ENCODE measurements at places on chromosomes 16 and 17.

DNA sequence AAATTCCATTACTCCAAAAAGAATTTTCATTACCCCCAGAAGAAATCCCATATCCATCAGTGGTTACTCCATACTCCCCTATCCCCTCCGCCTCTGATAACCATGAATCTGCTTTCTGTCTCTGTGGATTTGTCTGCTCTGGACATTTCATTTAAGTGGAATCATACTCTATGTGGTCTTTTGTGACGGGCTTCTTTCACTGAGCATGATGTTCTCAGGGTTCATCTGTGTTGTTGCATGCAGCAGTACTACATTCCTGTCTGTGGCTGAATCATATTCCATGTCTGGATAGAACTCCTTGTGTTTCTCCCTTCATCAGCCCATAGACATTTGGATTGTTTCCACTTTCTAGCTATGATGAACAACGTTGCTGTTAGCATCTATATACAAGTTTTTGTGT, 59.5 kb upstream of the IRX3 start:
- DNase-seq = no peak

- no peak for DNase-seq
These were observed 71.3 kb downstream of the SOX9 start for GRCh38 chr17:72191921-72192799.

GRCh38 chr17:14042411-14042810, 26.9 kb upstream of the COX10 start:
- no peak for DNase-seq

DNA sequence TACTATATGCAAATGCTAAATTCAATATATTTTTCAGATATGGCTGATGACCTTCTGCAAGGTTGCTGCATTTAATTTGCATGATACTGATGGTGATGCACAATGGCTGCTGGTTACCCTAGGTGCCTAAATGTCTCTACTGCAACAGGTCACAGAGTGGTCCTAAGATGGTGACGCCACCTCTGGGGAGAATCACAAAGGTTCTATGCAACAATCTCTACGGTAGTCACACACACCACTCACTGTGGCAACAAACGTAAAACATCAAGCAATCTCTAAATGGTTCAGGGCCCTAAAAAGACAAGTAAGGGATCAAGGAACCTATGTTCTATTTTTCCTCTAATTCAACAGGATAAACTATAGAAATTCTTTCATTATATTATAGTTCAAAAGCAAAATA, 293.3 kb downstream of the CEP112 start:
- no peak for DNase-seq

DNA sequence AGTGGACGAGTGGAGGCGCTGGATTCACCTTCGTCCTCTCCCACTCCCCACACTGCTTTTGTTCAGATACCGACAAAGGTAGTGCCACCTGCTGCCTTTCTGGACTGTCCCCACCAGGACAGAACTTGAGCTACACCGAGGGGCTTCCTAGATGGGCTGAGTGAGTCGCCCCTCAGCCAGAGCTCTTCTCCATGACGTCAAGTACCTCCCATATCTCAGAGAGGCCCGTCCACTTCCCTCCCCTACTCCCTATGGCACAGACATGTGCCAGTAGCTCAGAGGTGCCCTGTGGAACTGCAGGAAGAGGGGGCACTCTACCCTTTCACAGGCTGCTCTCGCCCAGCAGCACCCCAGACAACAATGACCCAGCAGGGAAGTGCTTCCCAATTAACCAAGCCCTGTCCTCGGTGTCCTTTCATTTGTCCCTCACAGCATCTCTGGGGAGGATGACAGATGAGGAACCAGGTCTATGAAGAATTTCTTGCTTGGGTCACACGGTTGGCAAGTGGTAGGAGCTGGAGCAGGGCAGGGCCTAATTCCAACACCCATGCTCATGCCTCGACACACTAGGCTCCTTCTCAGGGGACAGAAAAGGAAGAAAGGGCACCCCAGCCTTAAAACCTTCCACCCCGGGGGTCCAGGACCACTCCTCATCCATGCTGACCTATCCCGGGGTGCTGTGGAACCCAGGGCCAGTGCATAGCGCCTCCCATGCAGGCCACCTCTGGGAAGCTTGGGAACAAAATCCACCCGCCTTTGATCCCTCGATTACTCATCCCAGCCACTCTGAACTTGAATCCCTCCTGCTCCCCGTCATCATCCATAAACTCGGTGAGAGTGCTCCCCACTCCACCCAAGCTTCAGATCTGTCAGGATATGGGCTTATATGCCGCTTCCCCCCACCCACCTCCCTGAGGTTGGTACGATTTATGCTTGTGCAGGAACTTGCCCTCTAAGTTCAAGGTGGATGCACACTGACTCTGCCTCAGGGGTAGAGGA, 51.7 kb downstream of the WNT3 start:
- DNase-seq = no peak

- DNase-seq = no peak
These were observed 32.6 kb downstream of the RAI1 start for GRCh38 chr17:17713839-17714238.

- DNase-seq = no peak
These were observed 6.7 kb downstream of the HS3ST3B1 start for GRCh38 chr17:14307560-14308024.

GRCh38 chr16:82651921-82652601, 25.3 kb downstream of the CDH13 start:
- no peak for DNase-seq

DNA sequence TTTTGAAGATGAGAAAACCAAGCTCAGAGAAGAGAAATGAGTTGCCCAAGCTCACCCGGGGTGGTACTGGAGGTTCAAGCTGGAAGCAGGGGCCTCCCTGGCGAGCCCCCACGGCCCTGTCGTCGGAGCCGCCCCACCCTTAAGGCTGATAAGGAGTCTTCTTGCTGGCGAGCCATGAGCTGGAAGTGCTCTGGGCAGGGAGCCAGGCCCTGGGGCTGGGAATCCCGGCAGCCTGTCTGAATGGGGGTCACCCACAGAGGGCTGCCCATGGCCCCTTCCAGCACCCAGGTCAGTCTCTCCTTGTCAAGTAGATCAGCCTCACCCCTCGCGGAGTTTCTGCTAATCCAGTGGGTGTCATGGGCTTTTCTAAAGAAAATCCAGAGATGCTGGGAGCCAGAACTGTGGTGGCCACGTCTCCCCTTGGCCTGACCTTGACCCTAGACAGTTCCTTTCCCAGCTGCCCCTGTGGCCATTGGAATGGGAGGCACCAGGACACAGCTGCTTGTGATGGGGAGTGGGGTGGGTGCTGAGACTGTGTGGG, 1.2 kb upstream of the P2RX1 start:
- DNase-seq = no peak

GRCh38 chr17:66725956-66726355, 109.0 kb upstream of the CACNG5 start:
- no peak for DNase-seq

GRCh38 chr16:87366288-87366687, 17.3 kb downstream of the FBXO31 start:
- DNase-seq = no peak

DNA sequence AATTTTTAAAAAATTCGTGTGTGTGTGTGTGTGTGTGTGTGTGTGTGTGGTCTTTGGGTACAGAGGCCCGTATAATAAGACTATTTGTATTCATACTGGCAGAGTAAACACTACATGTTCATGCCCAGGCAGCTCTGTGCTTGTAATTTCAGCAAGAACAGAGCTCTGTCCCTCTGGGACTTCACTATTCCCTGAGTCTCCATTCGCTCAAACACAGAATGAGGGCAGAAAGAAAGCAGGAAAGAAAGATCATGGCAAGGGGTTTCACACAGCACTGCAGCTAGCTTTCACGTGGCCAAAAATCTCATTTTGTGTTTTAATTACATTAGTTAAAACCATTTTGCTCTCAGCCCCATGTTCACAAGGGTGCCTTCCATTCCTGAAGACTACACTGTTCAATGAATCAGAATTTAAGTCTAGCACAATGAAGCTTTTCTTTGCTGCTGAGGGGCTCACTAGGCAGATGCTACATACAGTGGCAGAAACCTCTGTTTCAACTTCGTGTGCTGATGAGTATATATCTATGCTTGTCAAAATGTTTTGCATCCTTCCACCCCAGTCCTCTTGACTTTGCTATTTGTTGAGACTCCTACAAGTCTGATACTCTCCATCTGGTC, 198.4 kb upstream of the C17orf78 start:
- DNase-seq = no peak

GRCh38 chr16:59478838-59479237, 744.7 kb upstream of the GOT2 start:
- DNase-seq = no peak

GRCh38 chr16:1543085-1543896, 9.8 kb downstream of the TMEM204 start:
- DNase-seq = no peak

GRCh38 chr17:65931246-65932149, 260.4 kb downstream of the CEP112 start:
- DNase-seq = no peak

DNA sequence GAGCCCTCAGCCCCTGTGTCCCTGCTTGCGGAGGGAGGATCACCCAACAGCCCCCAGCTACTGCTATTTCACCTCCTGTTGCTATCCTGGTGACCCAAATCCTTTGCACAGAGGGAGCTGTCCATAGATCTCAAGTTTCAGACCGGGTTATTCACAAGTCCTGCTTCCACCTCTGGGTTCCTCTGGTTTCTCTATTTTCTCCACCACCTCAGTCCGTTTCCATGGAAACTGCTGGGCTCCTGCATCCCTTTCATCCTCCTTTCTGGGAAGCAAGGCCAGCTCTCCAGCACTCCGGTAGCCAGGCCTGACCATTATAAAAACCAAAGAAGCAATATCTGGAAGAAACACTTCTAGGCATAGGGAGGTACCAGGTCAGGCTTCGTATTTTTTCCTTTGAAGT, 4.8 kb upstream of the CALB2 start:
- no peak for DNase-seq

DNA sequence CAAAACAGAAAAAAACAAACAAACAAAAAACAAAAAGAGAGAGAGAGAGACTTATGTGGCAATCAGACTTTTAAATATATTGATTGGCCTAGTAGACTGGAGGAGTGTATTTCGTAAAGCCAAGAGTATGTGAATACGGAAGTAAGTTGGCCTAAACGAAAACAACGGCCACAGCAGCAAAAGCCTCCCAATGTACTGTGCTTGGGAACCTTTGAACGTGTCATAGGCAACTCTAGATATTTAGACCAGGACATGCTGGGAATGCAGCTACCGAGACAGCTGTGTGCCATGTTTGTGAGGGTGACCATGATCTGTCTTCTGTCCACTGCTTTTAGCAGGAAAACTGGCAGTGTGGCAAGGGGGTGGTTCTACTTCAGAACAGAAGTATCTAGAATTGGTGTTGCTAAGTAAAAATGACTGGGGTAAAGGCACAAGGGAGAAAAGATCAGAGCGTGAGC, 7.4 kb downstream of the MAF start:
- no peak for DNase-seq

DNA sequence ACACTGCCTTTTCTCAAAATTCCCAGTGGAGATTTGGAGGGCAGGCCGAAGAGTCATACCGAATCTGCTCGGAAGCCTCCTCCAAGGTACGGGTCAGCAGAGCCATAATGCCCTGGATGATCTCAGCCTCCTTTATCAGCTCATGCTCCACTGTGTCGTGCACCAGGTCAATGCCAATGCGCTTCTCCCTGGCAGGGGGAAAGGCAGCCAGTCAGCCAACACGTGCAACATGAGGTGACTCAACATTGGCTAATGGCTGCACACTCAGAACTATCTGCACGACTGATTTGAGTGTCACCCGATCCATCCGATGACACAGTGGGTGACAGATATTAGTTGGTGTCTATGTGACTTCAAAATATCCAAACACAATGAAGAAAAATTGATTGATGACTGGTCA, 15.8 kb downstream of the TEKT1 start:
- no peak for DNase-seq

DNA sequence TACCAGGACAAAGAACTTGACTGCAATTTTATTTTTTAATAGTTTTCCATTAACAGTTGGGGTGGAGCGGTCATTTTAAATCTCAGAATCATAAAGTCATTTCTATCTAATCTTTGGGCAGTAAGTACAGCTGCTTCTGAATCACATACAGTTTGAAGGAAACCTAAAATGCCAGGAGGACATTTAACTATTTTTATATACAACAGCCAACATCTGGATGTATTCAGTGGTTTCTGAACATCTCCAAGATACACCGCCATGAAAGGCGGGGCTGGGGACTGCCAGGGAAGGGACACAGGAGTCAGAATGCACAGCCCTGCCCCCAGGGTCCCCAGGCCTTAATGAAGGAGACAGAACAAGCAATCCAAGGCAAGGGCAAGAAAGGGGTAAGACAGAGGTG, 392.3 kb downstream of the SLC39A11 start:
- DNase-seq = no peak

DNA sequence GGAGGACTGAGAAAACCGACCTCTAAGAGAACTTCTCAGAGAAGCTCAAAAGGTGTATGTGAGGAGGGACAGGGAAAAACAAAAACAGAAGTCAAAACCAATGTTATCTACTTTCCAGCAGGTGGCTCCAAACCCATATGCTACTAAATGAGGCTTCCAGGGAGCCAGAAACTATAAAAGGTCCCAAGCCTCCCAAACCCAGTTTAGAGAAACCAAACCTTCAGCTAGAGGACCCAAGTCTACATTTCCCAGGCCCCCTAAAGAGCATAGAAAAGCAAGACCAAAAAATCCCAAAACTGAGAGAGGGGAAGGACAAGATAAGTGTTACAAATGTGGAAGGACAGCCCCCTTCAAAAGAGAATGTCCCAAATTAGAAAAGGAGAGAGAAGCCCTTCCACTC, 3.7 kb downstream of the HPR start:
- DNase-seq = no peak

GRCh38 chr16:68065716-68066305, 19.4 kb upstream of the NFATC3 start:
- no peak for DNase-seq

- no peak for DNase-seq
These were observed 801 bp downstream of the CHAD start for GRCh38 chr17:50467855-50468303.

DNA sequence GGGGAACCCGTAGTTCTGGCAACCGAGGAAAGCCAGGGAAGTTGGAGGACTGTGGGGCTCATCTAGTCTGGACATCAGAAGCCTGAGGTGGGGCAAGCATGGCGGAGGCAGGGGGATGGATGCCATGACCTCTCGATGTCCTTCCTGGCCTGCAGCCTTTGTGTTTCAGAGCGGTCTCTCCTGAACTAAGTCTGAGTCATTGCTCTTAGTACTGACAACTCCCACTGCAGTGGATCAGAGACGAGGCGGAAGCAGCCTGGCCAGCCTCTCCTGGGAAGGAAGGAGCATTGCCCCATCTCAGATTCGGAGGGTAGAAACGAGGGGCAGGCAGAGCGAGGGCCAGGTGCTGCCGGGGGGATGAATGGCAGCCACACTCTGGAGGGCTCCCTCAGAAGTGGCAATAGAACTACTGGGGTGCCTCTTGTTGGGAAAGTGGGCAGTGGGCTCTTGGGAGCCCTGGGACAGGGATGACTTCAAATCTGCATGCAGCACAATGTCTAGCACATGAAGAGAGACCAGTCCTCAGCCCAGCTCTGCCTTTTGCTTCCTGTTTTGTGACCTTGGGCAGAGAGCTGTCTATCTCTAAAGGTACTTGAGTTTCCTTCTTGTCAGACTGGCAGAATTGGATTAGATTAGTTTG, 3.6 kb upstream of the STAC2 start:
- DNase-seq = no peak

- DNase-seq = no peak
These were observed 859.1 kb upstream of the GOT2 start for GRCh38 chr16:59593194-59593661.

- no peak for DNase-seq
These were observed 632 bp downstream of the SLC9A5 start for GRCh38 chr16:67249178-67250044.

All from T-helper 1 cell (primary cell).